ENCODE measurements at places on chromosomes 13 and 19.

GRCh38 chr13:109529964-109530363, 256.4 kb downstream of the IRS2 start:
- no peak for DNase-seq

DNA sequence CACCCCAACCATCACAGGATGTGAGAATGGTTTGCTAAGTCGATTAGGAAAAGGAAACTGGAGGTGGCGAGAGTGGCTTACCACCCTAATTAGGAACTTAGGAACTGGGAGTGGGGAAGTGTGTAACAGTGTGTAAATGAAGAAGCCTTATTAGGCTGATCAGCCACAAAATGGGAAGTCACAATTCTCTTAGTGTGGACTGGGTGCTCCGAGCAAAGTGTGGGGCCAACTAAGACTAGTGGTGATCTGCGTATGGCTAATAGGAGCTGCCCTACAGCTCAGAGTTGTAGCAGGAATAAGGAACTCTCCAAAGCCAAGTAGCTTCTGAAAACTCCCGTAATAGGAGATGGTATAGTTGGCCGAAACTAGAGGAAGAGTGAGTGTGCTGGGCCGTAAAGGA, 7.6 kb downstream of the SIGLEC11 start:
- no peak for DNase-seq

- DNase-seq = no peak
Measured at GRCh38 chr13:91417660-91418325, 19.4 kb downstream of the GPC5 start.

- DNase-seq = no peak
Measured at GRCh38 chr19:12453495-12453894, 12.7 kb upstream of the ZNF443 start.

DNA sequence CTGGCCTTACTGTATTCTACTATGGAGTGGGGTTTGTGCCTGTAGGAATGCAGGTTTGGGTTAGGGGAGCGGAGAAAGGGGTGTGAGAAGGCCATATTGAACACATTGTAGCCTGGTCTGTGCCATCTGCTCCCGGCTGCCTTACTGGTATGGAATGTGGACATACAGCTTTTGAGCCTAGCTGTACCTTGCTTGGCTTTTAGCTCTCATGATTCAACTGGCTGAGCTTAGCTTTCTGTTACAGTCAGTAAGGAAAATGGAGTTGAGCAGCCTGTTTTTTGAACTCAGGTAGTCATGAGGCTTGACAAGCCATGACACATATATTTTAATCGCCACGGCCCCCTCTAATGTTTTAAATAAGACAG, 41.6 kb downstream of the ARHGAP35 start:
- no peak for DNase-seq

GRCh38 chr19:28296506-28296905, 916.4 kb downstream of the UQCRFS1 start:
- no peak for DNase-seq

DNA sequence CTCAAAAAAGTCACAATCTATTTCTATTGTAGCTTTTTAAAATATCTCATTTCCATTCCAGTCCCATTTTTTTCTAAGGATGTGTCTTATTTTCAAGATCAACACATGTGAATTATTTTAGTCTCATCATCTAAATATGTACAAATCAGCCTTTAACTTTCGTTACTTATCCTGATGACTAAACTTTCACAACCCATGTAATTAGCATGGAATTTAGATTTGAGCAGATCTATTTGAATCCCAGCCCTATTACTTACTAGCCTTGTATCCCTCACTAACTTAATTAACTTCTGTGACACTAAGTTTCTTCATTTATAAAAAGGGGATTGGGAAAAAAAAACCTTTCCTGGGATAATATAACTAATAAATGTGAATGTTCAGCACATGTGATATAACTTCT, 81.1 kb downstream of the UFM1 start:
- no peak for DNase-seq

DNA sequence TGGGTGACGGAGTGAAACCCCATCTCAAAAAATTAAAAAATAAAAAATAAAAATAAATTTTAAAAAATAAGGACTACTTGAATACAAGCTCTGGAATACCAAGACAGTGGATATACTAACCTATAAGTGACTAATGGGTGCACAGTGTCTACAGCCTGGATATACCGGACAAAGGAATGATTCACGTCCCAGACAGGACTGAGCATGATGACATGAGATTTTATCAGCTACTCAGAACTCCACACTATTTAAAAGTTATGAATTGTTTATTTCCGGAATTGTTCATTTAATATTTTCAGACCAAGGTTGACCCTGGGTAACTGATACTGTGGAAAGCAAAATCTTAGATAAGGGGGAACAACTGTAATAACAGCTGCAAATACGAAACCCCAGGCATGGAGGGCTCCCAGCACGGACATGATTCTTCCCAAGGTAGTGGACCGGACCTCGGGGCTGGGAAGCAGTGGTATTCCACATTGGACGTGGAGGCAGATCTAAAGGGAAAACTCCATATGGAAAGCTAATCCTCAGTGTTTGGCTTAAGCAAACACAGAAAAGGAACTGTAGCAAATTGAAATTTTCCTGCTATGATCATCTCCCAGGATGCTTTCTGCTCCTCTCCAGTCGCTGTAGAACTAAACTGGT, 102.6 kb upstream of the TSHZ3 start:
- no peak for DNase-seq

GRCh38 chr19:51729781-51730180, 6.0 kb upstream of the HAS1 start:
- no peak for DNase-seq

- no peak for DNase-seq
Measured at GRCh38 chr13:99320693-99321481, 13.7 kb upstream of the GPR183 start.

- no peak for DNase-seq
Measured at GRCh38 chr13:43046259-43046658, 22.9 kb downstream of the DNAJC15 start.

GRCh38 chr19:34075661-34076091, 96.6 kb upstream of the LSM14A start:
- no peak for DNase-seq

DNA sequence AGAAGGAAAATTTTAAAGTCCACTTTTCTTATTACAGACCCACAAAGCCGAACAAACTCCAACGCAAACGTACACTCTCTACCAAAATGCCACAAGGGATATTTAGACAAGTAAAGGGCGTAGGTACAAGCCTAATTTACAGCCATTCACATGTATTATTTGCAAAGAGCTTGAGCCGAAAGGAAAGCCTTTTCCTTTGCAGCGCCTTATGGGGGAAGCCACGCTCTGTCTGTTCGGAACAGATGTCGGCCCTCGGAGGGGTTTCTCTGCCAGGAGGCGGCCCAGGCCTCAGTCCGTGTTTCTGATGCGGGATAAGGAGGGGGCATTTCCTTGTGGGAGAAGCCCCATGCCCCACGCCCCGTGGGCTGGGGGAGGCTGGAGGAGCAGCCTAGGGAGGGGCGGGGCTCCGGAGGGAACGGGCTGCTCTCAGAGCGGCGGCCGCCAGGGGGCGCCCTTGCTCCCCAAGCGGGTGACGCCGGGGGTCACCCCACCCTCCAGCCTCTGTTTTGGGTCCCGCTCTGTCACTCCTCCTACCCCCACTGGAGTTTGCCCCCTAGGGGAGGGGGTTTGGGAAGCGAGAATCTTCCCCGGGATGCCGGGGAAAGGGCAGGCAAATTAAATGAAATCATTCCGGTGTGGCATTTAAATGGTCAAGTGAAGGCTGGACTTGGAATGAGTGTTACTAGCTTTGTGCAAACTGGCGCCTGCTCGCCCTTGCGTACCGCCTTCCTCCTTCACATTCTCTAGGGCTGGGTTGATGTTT, 2.9 kb downstream of the HTR2A start:
- no peak for DNase-seq

DNA sequence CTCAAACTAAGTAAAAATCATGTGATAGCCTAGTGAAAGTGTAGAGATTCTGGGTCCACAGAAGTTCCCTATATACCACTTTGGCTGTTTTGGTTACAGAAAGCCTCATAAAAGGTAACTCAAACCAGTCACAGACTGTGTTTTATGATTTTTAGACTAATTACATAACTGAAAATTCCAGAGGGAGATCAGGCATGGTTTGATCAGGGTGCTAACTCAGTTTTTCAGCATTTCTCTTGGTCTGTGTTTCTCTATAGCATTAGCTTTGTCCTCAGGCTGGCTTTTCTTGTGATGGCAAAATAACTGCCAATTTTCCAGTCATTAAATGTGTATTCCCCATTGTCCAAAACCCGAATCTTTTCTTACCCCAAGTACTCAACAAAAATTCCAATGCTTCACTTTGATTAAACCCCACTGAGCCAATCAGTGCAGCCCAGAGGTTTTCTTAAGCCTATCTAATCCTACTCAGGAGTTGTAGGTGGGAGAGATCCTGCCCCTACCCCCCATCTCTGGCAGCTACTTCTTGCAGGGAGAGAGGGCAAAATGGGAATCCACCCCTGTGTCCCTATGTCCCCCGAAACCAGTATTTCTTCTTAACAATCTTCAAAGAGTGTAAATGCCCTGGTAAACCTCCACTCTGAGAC, 8.6 kb upstream of the FXYD3 start:
- DNase-seq = no peak

GRCh38 chr19:10238172-10238783, 7.1 kb upstream of the S1PR2 start:
- DNase-seq = no peak

GRCh38 chr13:99345345-99345744, 38.1 kb upstream of the GPR183 start:
- no peak for DNase-seq

- no peak for DNase-seq
Measured at GRCh38 chr13:33561627-33562026, 256.3 kb upstream of the RFC3 start.

DNA sequence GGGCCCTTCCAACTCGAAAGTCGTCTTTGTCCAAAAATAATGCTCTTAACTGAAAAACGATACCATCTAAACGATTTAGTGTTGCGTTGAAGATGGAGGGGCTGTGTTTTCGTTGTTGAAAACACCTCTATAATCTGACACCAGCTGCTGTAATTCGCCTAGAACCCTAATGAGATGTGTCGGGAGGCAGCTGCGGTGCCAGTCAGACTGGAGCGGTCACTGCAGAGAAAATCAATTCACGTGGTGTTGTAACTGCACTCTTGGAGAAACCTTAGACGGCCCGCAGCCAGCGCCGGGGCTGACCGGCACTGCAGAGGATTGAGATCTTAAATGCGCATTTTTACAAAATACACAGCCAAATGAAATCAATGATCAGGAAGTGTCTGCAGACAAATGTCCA, 339.1 kb downstream of the ZNF536 start:
- DNase-seq = no peak

All from esophagus squamous epithelium (tissue), 5 donors.